ENCODE measurements at places on chromosomes 1 and 21. TPM values are rescaled to one million over a fixed set of nuclear protein-coding genes. Genes with fewer than 3 reads are reported as not detected.

The MCM3AP gene
- 40.3 TPM for polyA plus RNA-seq

The TLR5 gene
- polyA plus RNA-seq, result 0.09 TPM

The STIL gene
- polyA plus RNA-seq, result 6.8 TPM

The OPRD1 gene
- polyA plus RNA-seq, result not detected

The RGS16 gene
- polyA plus RNA-seq, result 0.16 TPM

The DTL gene
- 11.8 TPM for polyA plus RNA-seq

DNA sequence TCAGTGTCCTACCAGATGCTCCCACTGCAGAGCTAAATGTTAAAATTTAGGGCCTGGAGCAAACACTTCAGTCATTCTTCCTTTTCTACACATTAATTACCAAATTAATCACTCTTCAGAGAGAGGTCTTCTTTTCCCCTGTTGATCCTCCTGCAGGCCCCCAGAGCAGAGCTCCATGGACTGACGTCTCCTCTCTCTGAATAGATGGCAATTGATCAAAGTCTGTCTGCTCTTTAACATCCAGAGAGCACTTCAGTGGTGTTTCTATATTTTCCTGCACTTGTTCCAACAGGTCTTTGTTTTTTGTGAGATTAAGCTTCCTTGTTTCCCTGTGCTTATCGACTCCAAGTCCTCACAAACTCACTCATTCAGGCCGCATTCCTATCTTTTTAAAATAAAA lies 239.3 kb downstream of the SIPA1L2 start:
- DNase-seq, result no peak

DNA sequence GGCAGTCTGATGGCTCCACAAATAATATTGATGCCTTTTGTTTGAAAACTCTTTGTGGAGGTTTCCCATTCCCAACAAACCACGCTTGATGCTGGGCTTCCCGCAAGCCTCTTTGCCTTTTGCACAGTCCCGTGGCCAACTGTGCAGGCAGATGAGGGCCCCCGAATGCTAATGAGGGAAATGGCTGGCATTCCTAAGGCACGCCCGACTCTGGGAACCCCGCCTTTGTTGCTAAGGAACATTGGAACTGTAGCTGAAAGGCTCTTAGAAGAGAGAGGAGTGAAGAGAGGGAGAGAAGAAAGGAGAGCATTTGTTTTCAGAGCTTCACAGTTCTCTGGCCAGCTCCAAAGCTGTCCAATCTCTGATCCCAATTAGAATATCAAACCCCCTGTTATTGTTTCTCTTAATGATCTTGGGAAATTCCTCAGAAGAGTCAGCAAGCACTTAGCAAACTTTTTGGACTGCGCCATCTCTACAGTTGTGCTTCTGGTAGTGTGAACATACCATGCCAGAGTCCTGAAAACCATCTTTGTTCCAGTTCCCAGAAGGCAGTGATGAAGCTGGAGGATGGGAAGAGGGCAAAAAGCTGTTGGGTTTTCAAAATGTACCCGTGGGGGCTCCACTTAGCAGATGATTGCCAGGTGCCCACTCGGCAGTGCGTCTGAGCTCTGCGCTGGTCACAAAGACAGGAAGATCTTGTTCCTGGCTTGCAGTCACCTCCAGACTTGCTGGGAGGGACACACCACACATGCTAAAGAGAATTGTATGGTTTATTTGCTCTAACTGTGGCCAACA lies 60.1 kb upstream of the CYP2J2 start:
- no peak for DNase-seq

GRCh38 chr1:60036856-60037460 lies 36.6 kb downstream of the C1orf87 start:
- no peak for DNase-seq

DNA sequence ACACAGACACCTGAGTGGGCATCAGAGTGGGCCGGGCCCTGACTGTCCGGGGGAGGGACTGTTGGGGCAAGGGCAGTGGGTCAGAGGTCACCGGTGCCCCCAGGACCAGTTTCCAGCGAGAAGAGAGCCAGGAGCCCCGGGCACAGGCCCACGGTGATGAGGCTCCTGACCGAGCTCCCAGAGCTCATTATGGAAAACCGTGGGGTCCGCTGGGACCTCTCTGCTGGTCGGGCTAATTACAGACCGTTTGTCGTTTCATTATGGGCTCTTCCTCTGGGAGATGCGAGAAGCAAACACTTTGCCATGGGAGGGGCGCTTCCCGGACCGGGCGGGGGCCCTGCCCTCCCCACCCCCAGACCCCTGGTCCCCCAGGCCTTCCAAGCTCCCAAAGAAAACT lies 12.0 kb upstream of the TTLL10 start:
- no peak for DNase-seq

- DNase-seq, result peak; percentile 45
Observed at GRCh38 chr1:98385652-98386051, 275.9 kb upstream of the SNX7 start.

DNA sequence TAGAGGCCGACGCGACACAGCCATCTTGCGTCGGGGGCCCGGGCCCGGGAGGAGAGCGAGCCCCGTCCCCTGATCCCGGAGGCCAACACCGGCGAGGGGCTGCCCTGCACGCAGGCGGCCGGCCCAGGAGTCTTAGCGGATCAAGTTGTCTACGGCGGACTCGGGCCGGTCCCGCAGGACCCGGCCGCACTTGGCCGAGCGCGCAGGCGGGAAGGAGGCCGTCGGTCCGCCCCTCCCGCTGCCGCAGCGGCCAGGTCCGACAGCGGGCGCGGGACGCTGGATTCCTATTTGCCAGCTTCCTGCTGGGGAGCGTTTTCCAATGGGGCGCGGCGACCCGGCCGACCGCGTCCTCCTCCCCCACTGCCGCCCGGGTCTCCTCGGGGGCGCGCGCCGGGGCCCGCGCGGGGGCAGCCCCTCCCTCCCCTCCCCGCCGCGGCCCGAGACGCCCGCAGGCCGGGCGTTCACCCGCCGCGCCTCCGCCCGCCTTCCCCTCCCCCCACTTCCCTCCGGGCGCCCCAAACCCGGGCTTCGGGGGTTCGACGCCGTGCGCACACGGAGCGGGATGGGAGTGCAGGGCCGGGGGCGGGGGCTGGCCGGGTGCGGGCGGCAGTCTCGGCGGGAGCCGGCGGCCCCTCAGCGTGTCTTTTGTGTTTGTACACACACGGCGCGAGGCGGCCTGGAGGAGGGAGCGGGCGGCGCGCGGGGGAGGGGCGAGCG lies 517 bp upstream of the H3-3A start:
- DNase-seq, result peak; percentile 65

GRCh38 chr1:77039739-77040138 lies 172.5 kb downstream of the ST6GALNAC5 start:
- peak; percentile 95 for DNase-seq

DNA sequence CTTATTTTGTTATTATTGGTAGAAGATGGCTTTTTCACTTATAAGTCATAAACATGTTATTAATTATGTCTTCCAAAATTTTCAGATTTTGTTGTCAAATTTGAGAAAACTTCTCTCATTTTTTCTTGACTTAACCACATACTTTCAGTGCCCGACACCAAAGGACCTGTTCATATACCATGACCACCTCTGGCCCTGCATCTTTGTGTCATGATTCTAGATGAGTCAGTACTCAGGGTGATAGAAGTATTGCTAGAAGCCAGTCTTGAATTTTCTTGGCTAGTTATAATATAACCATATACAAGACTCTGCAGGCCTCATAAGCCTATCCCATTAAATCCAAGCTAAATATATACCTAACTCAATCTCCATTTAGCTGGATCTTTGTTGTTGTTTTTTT lies 35.4 kb upstream of the DPH5 start:
- no peak for DNase-seq

DNA sequence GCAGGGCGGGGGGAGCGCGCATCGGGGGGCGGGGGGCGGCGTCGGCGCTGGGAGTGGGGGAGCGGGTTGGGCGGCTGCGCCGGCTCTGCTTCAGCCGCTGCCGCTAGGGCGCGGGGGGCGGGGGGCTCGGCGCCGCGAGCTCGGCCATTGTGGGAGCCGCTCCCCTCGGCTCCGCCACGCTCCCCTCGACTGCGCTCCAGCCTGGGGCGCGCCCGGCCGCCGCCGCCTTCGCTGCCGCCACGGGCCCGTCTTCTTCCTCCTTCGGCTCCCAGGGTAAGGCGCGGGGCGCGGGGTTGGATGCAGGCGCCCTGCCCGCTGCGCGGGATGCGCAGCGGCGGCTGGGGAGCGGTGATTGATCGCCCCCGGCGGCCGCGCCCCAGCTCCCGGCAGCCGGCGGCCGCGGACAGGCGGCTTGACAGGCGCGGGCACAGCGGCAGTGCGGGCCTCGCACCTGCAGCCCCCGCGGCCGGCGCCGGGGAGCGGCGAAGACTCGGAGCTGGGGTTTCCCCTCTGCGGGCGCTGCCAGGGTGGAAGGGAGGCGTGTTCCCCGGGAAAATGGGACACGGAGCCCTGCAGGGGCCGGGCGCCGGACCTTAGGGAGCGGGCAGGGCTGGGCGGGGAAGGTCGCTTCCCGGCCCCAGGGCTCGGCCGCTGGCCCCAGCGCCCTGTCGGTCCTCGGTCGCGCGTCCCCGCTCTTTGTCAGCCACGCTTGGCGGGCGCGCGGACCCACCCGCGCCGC lies 55.3 kb downstream of the NDUFS5 start:
- DNase-seq, result no peak

- DNase-seq, result peak; percentile 70
Observed at GRCh38 chr1:63124666-63125191, 197.6 kb upstream of the FOXD3 start.

DNA sequence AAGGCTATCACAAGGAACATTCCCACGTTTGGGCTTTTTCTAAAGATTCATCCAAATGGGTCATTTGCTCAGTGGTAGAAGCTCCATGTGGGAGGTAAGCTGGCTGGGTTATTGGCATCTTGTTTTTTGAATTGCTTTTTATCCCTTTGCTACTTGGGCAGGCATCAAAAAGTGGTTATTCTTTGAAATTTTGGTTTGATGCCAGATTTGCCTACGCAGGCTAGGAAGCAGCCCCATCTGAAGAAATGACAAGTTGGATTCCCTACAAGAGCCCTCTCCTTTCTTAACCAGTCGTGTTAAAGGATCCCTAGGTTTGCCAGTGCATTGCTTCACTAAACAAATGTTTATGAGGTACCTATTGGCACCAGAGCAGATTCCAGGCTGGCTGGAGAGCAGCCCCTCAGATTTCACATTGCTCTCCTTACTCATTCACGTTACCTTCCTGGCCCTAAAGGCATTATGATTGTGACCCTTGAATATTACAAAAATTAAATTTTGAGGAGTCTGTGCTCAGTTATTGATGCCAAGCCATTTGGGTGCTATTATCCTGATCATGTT lies 38.8 kb downstream of the ARID1A start:
- no peak for DNase-seq

DNA sequence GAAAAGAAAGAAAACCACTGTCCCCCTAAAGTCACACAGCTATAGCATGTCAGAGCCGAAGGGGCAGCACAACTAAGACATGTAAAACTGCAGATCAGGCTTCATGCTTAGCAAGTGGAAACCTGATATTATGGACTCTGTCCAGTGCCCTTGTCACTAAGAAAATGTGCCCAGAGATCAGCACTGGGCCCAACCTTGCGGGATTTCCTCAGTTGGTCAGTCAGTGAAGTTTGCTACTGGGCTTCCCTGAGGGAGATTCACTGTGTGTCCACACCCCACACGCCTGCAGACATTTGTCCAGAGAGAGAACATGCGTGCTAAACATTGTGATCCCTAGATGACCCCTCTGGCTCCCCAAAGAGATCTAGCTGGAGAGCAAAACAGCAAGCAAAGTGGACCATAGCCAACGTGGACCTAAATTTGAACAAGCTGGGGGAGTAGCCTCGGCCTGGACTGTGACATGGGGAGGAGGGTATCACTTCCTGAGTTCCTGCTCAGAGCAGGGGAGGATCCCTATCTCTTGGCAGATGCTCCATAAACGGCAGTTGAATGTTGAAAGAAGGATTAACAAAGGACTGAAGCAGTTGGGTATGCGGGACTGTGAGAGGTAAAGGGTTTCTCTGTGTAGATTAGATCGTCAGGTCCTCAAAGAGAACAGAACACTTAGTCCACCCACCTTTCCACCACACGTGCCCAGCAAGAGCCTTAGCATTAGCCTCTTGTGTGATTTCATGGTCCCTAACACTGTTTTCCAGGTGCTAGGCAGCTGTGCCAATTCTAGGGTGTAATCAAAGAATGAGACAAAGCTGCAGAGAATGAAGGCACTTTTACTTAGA lies 53.6 kb downstream of the GLUL start:
- DNase-seq, result no peak

DNA sequence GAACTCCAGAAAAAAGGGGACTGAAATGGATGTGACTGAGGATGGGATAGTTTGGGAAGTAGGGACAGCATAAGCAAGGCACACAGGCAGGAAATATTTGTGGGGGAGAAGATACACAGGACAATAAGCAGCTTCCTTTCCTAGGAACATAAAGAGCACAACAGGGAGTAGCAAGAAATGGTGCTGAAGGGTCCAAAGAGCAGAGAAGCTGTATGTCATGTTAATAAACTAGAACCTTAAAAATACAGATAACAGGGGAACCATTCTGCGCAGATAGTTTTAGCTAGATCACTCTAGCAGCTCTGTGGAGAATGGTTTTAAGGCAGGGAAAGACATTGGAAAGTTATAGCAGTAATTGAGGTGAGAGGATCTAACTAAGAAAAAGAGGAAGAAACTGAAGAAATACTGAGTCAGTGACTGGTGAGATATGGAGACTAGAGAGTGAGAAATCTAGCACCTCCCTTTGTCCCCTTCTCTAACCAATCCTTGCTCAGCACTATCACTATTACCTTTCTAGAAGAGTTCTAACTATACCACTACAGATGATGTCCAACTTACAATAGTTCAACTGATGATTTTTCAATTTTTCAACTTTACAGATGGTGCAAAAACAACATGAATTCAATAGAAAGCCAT lies 95.0 kb downstream of the CDC42BPA start:
- DNase-seq, result no peak

DNA sequence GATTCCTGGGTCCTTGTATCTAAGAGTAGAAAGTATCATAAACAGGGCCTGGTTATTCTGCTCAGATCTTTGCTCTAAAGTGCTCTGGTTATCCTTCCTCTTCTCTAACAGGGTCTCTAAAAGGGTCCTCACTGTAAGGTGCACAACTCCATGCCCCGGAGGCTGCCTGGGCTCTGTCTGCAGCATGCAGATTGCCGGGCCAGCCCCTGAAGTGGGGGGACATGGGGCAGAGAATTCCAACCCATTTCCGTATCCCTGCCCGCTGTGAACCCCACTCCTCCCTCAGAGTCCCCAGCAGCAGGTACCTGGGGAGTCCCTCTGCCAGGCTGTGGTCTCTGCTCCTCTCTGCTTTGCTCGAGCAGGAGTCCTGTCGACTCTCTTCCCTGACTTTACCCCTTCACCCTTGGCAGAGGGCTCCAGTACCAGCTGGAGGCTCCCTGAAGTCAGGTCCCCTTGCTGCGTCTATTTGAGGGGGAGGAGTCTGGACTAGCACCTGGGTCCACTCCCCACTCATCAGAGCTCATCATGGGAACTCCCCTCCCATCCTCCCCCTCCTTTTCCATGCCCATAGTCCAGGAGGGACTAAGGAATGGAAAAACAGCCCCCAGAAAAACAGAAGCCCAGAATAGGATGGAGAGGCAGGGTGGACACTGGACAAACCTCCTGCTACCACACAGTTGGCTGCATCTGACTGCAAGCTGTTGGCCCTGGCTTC lies 12.1 kb downstream of the BLACAT1 start:
- DNase-seq, result no peak
